Fibroblast of skin of right quadriceps (primary cell): ENCODE measurements at places on chromosomes 6 and 20.

GRCh38 chr6:29739882-29740261 is 16.6 kb downstream of the HLA-F start:
- no peak for DNase-seq

- DNase-seq, result no peak
These were observed 124.9 kb upstream of the TMEM170B start for GRCh38 chr6:11412616-11413015.

- no peak for DNase-seq
These were observed 166.6 kb upstream of the TAB2 start for GRCh38 chr6:149150801-149151398.

- peak; percentile 59 for DNase-seq
These were observed 2.2 kb downstream of the HSPA1B start for GRCh38 chr6:31829633-31830283.

- DNase-seq, result peak; percentile 98
These were observed 9.6 kb downstream of the CLDN20 start for GRCh38 chr6:155273431-155273830.

GRCh38 chr6:164546263-164546662 is 763.1 kb downstream of the C6orf118 start:
- DNase-seq, result no peak

DNA sequence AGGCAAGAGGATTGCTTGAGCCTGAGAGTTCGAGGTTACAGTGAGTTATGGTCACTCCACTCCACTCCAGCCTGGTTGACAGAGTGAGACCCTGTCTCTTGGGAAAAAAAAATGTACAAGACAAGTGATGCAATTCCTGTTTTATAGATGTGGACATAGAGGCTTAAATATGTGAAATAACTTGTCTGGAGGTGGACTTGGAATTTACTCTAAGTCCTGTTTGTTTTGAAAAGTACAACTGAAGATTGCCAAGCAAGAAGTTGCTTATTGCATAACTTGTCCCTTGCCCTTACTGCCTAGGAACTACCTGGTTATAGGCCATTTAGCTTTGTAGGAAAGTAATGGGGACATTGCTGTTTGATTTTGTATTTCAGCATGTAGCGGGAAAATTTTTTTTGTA is 26.0 kb upstream of the ADIG start:
- DNase-seq, result no peak

DNA sequence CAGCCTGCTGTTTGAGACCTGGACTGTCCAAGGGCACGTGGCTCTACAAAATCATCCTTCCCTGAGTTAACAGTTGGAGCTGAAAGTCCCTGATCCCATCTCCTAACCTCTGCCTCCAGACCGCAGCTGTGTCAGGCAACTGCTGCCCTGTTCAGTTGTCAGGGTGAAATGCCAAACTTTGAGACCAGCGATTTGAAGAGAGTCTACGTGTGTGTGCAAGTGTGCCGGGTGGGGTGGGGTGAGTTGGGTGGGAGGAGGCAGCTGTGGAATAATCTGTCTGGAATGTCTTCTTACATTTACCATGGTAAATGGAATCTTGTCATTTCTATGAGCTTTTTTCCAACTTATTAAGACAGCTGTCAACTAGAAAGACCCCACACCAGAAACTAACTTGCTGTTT is 81.0 kb upstream of the FAM8A1 start:
- DNase-seq, result no peak

DNA sequence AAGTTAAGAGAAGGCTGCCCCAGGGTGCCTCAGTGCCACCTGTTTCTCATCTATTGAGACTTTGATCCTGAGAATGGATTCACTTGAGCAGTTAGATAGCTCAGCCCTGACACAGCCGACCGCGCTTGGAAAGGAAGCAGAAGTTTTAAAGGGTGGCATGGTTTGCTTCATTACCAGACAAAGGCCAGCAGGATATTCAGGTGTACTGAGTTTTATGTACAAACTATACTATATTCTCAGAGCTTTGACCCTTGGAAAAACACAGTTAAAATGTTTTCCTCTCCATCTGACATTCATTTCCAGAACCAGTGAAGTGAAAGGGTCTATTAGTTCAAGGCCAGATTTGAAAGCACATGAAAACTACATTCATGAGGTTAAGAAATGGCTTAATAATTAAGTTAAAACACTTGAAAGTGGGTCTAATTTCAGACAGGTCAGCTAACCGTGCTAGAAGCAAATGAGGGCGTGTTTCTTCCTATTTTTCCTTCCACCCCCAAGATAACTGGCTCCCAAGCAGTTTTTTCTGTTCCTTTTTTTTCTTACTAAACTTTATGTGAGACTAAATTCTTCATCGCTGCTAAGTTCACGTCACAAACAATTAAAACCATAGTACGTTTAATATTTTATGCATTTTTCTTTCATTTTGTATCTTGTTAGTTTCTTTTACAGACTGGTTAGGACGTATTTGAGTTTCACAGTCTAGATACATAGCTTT is 385.3 kb upstream of the SOX4 start:
- no peak for DNase-seq

- DNase-seq, result no peak
These were observed 426.0 kb upstream of the SULF2 start for GRCh38 chr20:48211238-48211637.

DNA sequence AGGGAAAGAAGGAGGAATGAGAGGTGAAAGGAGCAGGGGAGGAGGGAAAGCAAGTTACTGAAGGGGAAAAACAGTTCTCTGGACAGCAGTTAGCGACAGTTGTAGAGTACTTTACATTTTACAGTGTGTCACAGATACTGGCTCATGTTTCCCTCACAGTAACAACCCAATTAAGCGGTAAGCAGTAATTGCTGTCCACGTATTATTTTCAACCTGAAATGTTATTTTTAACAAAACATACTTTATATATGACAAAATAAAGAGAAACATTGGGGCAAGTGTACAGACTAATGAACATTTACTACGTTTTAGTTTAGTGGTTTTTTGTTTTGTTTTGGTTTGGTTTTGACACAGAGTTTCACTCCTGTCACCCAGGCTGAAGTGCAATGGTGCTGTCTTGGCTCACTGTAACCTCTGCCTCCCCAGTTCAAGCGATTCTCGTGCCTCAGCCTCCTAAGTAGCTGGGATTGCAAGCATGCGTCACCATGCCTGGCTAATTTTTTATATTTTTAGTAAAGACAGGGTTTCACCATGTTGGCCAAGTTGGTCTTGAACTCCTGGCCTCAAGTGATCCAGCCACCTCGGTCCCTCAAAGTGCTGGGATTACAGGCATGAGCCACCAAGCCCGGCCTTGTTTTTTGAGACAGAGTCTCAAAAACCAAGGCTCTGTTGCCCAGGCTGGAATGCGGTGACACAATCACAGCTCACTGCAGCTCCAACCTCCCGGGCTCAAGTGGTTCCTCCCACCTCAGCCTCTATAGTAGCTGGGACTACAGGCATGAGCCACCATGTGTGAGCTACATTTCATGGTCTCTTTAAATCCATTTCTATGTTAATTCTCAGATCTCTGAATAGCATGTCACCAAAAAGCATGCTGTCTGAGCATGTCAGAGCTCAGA is 22.6 kb upstream of the BTN3A2 start:
- DNase-seq, result peak; percentile 62

DNA sequence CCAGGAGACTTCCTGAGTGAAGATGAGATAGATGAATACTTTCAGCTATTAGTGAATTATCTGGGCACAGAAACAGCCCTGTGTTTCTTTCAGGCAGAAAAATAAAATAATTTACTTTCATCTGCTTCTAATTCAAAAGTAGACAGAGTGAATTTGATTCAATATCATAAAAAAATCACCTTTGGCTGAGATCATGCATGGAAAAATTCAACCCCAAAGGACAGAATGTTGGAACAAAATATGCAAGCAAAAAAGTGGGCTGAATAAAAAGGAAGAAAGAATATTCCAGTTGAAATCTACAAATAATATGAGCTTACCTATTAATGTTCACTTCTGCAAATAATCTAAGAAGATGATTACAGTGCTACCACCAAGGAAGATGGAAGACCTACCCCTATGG is 546.9 kb downstream of the TFAP2B start:
- DNase-seq, result no peak

- no peak for DNase-seq
These were observed 47.4 kb upstream of the SIRPA start for GRCh38 chr20:1847780-1848179.

DNA sequence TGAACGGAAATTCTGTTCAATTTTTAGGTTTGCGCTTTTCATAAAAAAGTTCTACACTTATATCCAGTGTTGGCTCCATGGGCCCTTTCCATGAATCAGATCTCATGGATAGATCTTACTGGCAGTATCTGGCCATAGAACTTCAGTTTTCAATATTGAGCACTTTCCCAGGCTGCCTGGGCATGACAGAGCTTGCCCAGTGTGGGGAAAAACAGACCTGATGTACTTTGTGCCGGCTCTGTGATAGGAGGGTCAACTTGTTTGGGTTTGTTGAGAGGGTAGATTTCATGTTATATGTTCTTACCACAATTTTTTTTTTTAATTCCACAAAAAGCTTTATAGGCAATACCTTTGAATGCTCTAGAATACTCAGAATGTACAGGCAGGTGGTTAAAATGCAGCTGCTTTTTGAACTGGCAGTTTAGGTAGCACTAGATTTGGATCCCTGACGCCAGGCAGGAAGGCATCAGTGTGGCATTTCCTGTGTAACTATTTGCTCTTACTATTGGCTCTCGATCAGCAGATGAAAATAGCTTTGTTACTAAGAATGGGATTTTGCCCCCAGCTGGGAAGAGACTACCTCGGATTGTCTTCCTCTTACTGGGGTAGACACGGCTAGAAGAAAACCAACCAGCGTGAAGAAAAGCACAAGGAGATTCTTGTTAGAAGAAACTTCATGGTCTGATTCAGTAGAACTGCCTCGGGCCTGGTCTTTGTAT is 404.9 kb upstream of the SOX4 start:
- no peak for DNase-seq

DNA sequence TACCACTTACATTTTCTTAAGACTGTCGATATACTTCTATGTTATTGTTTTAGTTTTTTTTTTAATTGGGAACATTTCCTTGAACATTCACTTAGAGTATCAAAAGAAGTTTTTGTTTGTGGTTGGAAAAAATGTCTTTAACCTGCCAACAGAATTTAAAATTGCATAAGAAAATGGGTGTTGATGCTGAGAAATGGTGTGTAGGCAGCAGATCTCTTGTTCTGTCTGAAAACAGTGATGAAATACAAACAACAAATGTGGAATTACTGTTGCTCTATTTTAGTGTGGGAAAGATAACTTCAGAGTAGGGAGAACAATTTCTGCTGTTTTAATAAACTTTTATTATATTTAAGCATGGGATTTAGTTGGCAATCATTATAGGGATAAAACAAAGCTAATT is 293.5 kb downstream of the CDKAL1 start:
- peak; percentile 61 for DNase-seq

- no peak for DNase-seq
These were observed 5.3 kb upstream of the NKX2-2 start for GRCh38 chr20:21519136-21519584.

DNA sequence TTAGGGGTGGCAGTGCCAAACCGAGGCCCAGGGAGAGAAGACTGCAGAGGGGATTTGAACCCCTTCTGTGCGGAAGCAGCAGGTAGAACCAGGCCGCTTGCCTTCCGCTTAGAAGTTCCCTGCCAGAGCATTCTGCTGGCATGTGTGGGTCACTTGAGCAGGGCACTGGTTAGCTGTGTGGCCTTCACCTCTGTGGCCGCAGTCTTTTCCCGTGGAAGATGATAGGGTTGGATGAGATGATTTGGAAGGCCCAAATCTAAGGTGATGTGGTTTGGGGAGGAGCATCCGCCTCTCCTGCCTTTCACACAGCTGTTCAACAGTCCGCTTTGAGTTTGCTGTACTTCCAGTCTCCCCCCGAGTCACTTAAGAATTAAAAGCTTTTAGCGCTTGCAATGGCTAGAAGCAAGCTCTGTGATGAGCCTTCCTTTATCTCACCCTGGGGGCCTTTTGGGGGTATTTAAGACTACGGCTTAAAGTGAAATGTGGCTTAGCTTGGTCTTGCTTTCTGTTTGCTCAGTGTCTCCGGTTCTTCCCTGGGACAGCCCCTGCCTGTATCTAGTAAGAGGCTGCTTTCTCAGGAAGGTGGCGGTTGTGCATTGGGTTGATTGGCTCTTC is 743 bp downstream of the CMTR1 start:
- no peak for DNase-seq

GRCh38 chr6:33419580-33420490 is at the start of gene SYNGAP1:
SYNGAP1 (plus strand) TSS chr6:33420065; CDS start chr6:33420265, 200 bp downstream.
- peak; percentile 79 for DNase-seq

DNA sequence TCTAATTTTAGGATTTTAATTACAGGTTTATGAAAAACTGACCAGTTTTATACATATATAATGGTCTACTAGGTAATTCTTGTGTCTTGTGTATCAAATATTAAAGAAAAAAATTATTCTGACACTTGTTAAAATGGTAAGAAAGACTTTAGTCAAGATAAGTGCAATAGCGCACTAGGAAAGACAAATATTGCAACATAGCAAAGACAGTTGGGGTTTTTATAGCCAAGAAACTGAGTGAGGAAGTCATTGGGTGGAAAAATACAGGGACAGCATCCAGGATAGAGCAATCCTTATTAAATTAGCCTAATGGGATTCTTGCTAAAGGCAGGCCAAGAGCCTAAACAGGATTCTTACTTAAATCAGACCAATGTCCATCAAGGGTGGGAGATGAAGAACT is 71.1 kb downstream of the ROS1 start:
- DNase-seq, result no peak

- DNase-seq, result no peak
These were observed 12.9 kb upstream of the NT5E start for GRCh38 chr6:85436939-85437495.
